ENCODE measurements at places on chromosomes 4 and X.

GRCh38 chrX:81662381-81662780 is 460.5 kb downstream of the SH3BGRL start:
- no peak for DNase-seq

- peak; percentile 8 for DNase-seq
These were observed 58.5 kb upstream of the CLCN4 start for GRCh38 chrX:10098270-10098713.

- DNase-seq: no peak
These were observed 5.6 kb upstream of the THOC2 start for GRCh38 chrX:123738378-123738940.

DNA sequence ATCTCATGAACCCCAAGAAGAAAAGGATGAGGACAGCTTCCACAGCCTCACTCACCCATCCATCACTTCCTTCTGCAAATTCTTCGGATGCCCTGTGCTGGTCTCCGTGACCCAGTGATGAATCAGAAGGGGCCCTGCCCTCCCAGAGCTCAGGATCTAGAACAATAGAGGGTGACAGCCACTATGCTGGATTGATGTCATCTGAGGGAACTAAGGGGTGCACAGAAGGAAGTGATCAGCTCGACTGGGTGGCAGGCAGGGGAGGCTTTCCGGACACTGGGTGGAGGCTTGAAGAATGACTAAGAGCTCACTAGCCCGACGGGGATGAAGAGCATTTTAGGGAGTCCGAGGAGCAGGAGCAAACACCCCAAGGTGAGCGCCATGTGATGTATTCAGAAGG is 1.4 kb upstream of the ZNF185 start:
- DNase-seq: no peak

DNA sequence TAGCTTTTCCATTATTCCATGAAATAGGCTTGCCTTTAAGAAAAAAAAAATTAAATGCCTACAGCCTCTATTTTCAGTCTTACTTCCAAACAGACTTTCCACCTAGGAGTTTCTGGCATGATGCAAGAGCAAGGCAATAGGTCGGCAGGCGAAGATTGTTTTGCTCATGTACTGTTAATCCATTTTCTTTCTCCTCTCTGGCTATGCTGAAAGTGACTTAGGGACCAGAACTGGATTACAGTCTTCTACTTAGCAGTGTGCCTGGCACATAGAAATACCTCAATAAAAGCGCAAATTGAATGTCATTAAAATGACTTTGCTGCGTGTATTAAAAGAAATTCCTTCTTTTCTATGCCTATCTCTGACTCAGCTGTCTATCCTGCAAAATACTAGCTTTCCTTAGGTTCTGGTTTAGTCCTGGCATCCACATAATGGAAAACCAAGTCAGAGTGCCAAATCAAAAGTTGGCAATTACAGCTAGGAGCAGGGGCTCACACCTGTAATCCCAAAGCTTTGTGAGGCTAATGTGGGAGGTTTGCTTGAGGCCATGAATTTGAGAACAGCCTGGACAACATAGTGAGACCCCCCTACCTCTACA is 51.9 kb downstream of the CC2D2A start:
- DNase-seq: no peak

DNA sequence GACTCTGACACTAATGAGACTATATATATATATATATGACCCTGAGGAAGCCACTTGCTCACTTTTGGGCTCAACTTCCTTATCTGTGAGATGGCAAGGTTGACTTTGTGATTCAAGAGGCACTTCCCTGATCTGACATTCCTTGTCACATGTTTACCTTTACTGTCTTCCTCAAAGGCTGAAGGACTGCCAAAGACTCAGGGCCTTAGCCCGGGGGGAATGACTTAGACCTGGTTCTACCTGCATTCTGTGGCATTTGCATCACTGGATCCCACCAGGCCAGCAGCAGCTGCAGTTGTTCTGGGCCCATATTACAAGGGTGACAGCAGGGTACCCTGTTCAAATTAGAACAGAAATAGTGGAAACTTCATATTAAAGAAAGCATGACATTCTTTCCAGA is 3.1 kb upstream of the HS6ST2 start:
- no peak for DNase-seq

- DNase-seq: no peak
These were observed 486.0 kb upstream of the CTSO start for GRCh38 chr4:156439576-156440200.

GRCh38 chrX:7574325-7574724 is 268.6 kb upstream of the VCX start:
- DNase-seq: peak; percentile 8

DNA sequence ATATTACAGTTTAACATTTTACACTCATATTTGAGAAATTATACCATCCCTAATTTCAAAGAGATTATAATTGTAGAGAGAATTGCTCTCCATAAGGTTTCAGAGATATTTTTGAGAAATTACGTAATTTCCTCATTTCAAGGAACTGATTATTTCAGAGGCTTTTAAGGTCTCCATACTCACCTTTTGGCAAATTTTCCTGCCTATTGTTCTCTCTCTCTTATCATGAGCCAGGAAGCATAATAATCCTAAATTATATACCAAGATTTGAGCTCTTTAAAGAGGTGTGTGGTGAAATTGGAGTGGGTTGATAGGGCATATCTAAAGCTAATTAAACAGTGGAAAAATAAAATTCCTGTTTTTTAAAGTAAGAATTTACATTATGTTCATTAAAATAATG is 248.9 kb upstream of the FTHL17 start:
- DNase-seq: no peak
